Astrocyte of the hippocampus (primary cell): ENCODE measurements at places on chromosomes 6 and 20.

- no peak for DNase-seq
Observed at GRCh38 chr6:38281126-38281525, 358.6 kb downstream of the BTBD9 start.

GRCh38 chr6:109579361-109579760, 96.3 kb upstream of the ZBTB24 start:
- DNase-seq, result no peak

DNA sequence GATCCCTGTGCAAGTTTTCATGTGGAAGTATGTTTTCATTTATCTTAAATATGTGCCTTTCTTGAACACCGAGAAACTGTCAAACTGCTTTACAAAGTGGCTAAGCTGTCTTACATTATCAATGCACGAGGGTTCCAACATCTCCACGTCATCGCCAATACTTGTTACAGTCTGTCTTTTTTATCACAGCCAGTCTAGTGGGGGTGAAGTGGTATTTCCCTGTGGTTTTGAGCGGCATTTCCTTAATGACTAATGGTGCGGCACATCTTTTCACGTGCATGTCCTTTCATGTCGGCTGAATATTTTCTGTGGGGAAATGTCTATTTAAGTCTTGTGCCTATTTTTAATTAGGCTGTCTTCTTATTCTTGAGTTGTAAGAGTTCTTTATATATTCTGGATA, 280.4 kb downstream of the FOXC1 start:
- no peak for DNase-seq

- peak; percentile 22 for DNase-seq
Observed at GRCh38 chr6:35016502-35017321, 124.4 kb downstream of the TCP11 start.

DNA sequence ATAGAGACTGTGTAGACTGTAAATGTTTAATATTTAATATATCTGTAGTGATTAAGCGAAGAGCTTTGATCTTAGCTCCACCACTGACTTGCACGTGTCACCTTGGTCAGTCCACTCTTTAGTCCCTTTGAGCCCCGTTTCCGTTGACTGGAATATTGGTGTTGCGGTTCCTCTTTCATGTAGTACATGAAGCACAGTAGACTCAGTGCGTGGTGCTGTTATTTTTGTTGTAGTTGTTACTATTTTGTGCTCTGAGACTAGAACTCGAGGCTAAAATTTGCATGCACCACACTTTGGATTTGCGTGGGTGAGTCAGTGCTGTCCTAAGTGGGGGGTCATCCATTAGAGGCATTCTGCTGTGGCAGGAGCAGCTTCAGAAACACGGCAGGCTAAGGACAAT, 291.4 kb downstream of the QKI start:
- no peak for DNase-seq

- DNase-seq, result peak; percentile 60
Observed at GRCh38 chr6:145891126-145891525, 73.0 kb downstream of the SHPRH start.

- peak; percentile 14 for DNase-seq
Observed at GRCh38 chr6:66210964-66211363, 503.9 kb upstream of the EYS start.

DNA sequence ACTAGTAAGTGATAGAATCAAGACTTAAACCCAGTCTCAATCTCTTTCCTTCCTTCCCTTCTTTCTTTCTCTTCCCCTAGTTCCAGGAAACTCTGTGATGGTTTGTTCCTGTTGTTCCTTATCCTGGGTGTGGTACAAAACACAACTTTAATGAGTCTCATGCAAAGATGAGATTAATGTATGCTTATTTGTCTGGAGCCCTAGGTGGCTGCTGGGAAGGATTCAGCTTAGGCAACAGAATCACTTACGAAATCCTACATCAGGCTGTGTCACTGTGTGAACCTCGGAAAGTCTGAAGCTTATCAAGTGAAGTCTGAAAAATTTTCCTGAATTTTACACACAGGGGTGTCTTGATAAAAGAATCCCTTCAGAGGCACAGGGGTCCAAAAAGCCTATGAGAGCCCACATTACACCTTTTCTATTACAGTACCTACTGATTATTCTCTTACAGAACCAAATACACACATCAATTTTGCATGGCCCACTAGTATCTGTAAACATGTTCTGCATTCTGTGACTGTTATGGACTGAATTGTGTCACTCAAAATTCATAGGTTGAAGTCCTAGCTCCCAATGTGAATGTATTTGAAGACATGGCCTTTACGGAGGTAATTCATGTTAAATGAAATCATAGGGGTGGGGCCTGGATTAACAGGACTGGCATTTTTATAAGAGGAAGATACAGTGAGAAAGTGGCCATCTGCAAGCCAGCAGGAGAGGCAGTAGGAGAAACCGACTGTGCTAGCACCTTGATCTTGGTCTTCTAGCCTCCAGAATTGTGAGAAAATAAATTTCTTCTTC, 144.7 kb downstream of the MYB start:
- DNase-seq, result no peak

GRCh38 chr6:13368731-13369115, 40.4 kb upstream of the TBC1D7 start:
- DNase-seq, result no peak

- no peak for DNase-seq
Observed at GRCh38 chr20:51163996-51164600, 141.2 kb upstream of the KCNG1 start.

- DNase-seq, result no peak
Observed at GRCh38 chr20:37931153-37931922, 28.4 kb downstream of the VSTM2L start.

- DNase-seq, result no peak
Observed at GRCh38 chr6:65999288-65999791, 292.3 kb upstream of the EYS start.

GRCh38 chr6:142301651-142302391, at the start of gene ADGRG6:
ADGRG6 (plus strand) TSS chr6:142302007; CDS start chr6:142302330, 323 bp downstream.
- DNase-seq, result peak; percentile 62

- DNase-seq, result peak; percentile 75
Observed at GRCh38 chr6:88650029-88650619, 313.3 kb downstream of the RNGTT start.

DNA sequence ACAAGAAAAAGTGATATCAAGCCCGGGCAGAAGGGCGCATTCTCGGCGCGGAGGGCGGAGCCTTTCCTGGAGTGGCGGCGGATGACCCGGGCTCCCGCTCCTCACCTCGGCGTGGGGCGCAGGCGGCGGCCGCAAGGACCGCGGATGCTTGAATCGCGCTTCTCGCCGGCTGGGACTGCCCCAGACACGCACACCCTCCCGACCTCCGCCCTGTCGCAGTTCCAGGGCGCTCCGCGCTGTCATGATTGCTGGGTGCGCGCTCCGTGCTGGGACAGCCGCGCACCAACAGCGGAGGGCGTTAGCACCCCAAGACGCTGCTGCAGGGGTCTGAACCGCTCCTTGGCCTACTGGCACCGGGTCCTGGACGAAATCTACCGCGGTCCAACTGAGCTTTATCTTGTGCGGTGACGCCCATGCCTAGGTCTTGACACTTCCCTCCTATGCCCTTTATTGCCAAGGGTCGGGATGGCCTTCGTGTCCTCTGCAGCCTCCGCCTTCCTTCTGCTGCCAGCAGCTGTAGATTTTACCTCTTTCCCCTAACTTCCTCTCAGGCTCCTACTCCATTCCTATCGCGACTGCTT, 43.3 kb downstream of the IRAK1BP1 start:
- peak; percentile 50 for DNase-seq

GRCh38 chr20:20073801-20074371, 21.6 kb downstream of the CFAP61 start:
- no peak for DNase-seq

- no peak for DNase-seq
Observed at GRCh38 chr20:47036091-47036870, 141.6 kb downstream of the EYA2 start.

DNA sequence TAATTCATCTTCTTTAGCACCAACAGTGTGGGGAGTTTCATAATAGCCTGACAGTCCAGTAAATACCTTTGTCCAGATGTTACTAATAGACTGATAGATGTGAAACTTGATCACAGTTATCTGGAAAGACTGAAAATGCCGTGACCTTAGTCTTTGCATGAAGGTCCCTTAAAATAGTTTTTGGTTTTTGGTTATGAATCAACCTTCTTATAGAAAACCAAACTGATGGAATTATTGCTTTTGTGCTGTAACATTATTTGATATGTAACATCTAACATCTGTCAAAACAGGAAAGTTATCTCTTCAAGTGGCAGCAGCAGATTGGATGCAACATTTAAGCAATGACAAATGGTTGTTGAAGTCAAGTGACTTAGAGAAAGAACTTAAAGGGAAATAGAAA, 190.4 kb downstream of the DOK5 start:
- DNase-seq, result no peak

GRCh38 chr20:16922834-16923233, 174.7 kb downstream of the OTOR start:
- DNase-seq, result peak; percentile 82

DNA sequence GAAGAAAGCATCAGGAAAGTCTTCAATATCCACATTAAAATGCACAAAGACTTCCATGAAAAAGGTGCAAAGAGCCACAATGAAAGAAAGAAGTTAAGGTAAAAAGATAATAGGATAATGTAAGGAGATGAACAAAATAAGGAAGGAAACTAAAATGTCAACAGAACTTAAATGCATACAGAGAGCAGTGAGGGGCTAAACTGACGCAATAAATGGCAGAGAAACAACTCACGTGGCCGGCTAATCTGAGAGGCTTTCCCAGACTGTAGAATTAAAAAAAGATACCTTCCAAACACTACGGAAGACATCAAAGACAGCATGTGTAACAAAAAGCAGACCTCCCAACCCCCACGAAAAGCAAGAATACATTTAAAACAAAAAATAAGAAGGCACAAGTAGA, 73.7 kb downstream of the GMDS start:
- no peak for DNase-seq

- DNase-seq, result peak; percentile 57
Observed at GRCh38 chr6:15413466-15414234, 167.8 kb downstream of the JARID2 start.

GRCh38 chr6:121664158-121664557, 228.7 kb downstream of the GJA1 start:
- DNase-seq, result no peak

DNA sequence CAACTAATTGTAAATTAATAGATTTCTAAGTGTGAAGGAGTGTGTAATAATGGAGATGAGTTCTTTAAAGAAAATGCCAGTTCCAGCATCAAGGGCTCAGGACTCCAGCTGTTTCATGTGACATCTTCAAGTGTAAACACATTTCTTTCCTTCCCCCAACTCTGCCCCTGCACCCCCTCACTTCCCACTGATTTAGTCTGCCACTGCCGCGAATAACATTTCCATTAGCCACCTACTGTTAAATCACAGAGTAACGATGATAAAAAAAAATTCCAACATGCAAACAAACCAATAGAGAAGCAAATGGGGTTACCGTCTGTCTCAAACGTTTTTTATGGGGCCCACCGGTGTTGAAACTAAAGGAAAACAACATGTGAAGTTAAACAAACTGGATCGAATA, 414.3 kb downstream of the SAMD5 start:
- DNase-seq, result no peak
